COR-L47 (cell line): ENCODE measurements at places on chromosomes 2 and 18.

DNA sequence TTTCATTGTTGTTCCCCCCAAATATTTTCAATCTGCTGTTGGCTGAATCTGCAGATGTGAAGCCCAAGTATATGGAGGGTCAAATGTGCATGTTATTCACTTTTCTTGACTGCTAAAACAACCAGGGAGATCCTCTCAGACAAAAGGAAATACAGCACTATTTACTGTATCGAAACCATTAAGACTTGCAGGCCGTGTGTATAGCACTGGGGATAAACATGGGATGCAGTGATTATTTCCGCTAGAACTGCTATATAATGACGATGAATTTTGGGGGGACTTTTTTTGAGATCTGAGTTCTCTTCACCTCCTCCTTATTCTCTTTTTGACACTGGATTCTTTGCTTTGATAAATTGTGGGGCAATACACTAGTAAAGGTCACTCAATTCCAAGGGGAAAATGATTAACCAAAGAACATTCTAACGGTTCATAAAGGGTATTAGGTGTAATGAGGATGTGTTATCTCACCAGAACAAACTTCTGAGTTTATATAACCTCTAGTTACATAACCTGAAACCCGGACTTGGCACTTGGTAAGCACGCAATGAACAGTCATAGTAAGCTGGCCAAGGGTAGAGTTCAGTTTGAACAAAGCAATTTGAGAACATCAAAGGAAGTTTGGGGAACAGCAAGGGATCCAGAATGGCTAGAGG is 3.5 kb upstream of the UGT1A1 start:
- no peak for DNase-seq

- no peak for DNase-seq
Observed at GRCh38 chr2:44490726-44491125, 129.0 kb downstream of the CAMKMT start.

DNA sequence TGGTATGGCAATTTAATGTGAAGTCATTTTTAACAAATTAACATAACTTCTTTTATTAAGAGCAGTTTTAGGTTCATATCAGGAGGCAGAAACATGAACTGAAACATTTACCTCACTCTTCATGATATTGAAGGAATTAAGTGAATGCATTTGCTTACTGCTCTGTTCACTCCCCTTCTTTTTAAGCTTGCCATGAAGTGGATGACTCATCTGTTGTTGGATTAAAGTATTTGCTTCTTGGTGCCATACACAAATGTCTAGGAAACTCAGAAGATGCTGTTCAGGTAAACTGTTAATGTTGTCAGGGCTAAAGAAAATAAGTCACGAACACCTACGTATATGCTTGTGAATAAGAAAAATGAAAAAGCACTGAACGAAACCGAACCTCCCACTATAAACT is 10.2 kb upstream of the CABYR start:
- no peak for DNase-seq

- no peak for DNase-seq
Observed at GRCh38 chr2:134549104-134549503, 169.7 kb downstream of the TMEM163 start.
